ENCODE measurements at places on chromosomes 2 and 18.

DNA sequence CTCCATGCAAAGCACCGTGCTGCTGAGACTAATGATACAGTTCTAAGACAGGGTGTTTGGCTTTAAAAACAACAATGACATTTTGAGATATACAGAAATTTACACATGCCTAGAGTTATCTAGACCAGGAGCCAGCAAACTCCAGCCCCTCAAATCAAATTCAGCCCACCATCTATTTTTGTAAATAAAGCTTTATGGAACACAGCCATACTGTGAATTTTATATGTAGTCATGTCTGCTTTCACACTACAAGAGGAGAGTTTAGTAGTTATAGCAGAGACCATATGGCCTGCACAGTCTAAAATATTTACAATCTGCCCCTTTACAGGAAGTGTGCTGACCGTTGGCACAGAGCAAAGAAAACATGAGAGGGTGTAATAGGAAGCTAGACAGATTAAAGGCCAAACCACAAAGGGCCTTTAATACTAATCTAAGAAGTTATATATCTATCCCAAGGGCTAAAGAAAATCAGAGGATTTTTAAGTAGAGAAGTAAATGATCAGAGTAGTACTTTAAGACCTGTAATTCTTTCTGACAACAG is 39.4 kb downstream of the NBAS start:
- DNase-seq, result no peak

- no peak for DNase-seq
These were observed 116.6 kb downstream of the ICA1L start for GRCh38 chr2:202754936-202755335.

- peak; percentile 45 for DNase-seq
These were observed 3.9 kb downstream of the ANKRD44 start for GRCh38 chr2:197306696-197307040.

DNA sequence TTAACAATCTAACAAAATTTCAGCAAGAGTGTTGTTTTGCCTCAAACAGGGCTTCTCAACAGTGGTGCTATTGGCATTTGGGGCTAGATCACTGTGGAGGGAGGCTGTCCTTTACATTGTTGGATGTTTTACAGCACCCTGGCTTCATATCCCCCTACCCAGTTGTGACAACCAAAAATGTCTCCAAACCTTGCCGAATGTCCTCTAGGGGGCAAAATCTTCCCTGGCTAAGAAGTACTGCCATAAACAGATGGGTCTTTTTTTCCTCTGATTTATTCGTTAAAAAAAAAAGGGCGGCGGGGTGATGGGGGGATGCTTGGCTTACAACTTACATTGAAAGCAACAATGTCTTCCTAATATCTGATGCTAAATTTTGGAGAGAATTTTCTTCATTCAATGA is 207.6 kb upstream of the CCDC150 start:
- no peak for DNase-seq

DNA sequence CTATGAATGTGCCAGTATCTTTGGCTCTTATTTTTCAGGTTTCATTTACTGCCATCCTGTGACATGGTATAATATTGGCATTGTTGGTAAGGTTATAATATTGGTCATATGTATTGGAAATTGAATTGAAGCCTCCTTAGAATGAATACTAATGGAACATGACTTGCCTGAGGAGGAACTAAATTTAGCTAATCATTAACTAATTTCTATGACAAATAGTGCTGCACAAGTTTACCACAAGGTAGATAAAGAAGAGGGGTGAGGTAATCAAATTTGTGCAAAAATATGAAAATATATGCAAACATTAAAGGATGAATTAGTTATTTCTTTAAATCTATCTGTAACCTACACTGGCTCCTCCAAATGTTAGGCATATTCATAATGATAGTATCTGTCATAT is 43.2 kb upstream of the ORC2 start:
- DNase-seq, result no peak

DNA sequence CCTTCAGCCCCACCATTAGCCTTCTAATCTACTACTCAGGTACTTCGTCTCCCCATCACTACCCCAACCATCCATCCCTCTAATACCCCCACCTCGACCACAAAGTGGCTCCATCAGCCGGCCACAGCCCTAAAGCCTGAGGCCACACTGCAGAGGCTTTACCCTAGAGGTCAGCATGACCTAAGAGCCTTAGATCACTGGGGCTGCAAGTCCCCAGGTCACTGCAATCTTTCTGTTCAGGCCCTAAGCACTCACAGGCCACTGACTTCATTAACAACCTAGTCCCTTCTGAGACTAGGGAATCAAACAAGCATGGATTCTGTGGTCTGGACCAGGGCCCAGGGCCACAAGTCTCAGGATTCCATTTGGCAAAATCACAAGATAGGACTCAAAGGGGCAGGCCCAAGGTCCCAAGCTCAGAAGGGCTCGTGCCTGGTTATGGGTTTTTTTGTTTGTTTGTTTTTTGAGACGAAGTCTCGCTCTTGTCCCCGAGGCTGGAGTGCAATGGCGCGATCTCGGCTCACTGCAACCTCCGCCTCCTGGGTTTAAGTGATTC is 37.0 kb upstream of the PKDCC start:
- DNase-seq, result no peak

- DNase-seq, result peak; percentile 27
These were observed 28.5 kb upstream of the NOSTRIN start for GRCh38 chr2:168773719-168774521.

- DNase-seq, result peak; percentile 19
These were observed 759 bp downstream of the PPP4R3B start for GRCh38 chr2:55616551-55617174.

GRCh38 chr2:109129356-109129920 is 433 bp downstream of the SH3RF3 start:
- DNase-seq, result peak; percentile 23

DNA sequence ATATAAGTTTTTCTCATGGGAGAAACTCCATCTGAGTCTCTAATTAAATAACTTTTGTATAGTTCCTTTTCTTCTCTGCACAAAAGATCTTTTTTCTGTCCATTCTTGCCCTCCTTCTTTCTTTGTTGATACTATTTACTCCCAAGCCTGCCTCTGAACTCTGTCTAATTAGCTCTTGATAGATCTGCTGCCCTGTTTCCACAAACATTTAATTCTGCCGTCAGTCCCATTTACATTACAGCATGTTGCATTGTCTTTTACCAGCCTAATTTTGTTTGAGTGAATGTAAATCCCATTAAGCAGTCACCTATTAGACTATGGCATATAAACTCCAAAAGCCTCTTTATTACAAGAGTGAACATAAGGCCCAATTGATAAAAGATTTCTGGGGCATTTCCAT is 254.4 kb downstream of the ERBB4 start:
- no peak for DNase-seq

DNA sequence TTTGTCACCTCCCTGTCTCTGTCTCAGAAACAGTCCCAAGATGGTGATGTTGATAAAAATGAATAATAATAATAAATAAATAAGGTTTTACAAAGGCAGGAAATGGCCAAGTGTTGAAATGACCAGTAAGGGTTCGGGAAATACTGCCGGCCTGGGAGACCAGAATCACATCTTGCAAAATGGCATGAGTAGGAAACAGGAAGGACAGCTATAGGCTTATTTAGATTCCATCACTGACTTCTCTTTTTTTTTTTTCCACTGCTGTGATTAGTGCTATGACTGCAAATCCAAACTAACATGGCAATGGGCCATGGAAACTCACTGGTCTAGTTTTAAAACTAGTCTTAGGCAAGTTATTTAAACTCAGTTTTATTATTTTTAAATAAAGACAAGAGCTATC is 60.6 kb downstream of the SCN1A start:
- no peak for DNase-seq

- no peak for DNase-seq
These were observed 790.1 kb downstream of the CNTNAP5 start for GRCh38 chr2:124814968-124815745.

- no peak for DNase-seq
These were observed 122.8 kb upstream of the PXDN start for GRCh38 chr2:1867141-1867540.

DNA sequence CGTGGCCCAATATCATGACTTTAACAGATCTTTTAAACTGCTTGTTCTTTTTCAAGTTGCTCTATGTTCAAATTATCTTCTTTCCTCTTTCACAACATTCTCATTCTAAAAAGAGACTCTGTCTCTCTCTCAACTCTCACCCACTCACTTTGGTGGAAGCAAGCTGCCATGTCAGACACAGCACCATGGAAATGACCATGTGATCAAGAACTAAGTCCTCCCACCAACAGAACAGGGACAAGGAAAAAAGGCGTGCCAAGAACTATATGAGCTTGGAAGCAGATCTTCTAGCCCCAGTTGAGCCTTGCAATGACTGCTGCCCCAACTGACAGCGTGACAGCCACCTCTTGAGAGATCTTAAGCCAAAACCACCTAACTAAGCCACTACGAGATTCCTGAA is 23.9 kb downstream of the BAZ2B start:
- no peak for DNase-seq

DNA sequence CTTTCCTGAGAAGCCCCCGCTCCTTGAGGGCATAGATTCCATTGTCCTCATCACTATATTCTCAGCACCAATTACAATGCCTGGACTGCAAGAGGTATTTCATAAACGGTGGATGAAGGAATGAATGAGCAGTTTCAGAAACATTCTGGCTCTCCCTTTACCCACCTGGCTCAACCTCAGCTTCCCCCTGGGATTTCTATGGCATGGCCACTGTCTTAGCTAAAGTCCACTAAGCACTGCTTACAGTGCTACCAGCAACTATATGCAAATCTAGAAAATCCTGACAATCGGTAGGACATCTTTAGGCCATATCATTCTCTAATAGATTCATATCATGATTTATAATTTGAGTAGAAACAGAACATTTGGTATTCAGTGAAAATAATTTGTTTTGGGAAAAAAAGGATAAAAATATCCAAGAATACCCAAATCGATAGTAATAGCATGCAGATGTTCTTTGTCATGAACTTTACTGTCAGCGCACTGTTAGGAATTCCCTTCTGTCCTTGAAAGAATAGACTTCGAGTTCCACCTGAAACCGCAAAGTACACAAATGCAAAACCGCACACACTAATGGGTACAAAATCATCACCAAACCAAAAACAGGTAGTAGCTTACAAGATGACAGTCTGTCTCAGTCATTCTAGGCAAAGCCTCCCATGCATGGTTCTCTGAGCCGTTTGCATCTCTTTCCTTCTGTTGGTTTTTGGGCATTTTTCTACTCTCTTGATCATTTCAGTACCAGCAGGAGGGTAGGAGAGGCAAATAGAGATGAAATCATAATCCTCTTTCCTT is 303.6 kb upstream of the ID2 start:
- peak; percentile 10 for DNase-seq

DNA sequence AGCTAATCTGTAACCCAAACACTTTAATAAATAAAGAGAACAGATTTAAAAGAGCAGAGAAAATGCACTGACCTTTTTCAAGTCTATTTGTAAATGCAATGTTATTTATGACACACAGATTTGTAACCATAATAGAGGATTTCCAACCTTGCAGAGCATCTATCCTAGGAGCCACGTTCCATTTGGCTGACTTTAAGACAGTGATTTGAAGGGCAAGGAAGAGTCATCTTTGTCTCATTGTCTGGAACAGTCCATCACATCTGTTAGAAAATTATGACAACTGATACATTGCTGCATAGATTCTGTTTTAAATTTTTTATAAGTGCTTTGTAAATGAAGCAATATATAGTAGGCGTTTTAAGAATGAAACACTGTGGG is 90.8 kb upstream of the L3MBTL4 start:
- no peak for DNase-seq

DNA sequence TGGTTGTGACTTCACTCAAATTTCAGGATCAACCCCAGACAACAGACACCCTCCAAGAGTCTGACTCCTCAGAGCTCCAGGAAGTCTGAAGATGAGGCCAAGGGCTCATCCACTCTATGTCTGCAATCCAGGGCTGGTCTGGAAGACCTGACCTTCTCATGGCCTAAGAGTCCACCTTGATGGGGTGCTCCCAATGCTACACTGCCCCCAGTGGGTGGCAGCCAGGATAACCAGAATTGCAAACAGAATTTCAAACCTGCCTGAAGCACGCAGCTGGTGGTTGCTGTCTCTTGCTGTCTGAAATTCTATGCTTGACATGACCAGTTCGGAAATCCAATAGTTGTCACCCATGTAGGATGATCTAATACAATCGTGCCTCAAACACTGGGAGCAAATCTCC is 96.0 kb downstream of the UXS1 start:
- no peak for DNase-seq

Measured in stimulated activated CD4-positive, alpha-beta T cell treated with anti-CD3 and anti-CD28 coated beads, Interleukin-1b, Interleukin-23, amount 100 ng/mL, for 48 hours (primary cell).